ENCODE measurements at places on chromosomes 3 and 15. TPM values are rescaled to one million over a fixed set of nuclear protein-coding genes. Genes with fewer than 3 reads are reported as not detected.

- DNase-seq: no peak
Observed at GRCh38 chr3:17972959-17973906, 230.8 kb upstream of the TBC1D5 start.

GRCh38 chr3:169227911-169228310 is 435.6 kb downstream of the MECOM start:
- DNase-seq: no peak

GRCh38 chr3:73327052-73327451 is 265.6 kb downstream of the EBLN2 start:
- DNase-seq: peak; percentile 28

GRCh38 chr15:38547255-38547997 is 17.2 kb downstream of the RASGRP1 start:
- DNase-seq: no peak

Gene NRG4
- total RNA-seq: 6.3 TPM

- no peak for DNase-seq
Observed at GRCh38 chr3:108183971-108184370, 38.3 kb downstream of the IFT57 start.

DNA sequence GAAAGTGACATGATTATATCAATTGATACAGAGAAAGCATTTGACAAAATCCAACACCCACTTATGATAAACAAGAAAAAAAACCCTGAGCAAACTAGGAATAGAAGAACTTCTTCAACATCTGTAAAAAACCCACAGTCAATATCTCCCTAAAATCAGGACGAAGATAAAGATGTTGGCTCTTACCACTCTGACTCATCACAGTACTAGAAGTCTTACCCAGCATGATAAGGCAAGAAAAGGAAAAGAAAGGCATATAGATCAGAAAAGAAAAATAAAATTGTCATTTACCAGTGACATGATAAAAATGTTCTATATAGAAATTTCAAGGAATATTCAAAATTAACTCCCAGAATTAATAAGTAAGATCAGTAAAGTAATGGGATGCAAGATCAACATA is 7.2 kb upstream of the FBXW12 start:
- DNase-seq: no peak

- DNase-seq: no peak
Observed at GRCh38 chr15:85743392-85744055, 51.2 kb downstream of the KLHL25 start.

Gene CFAP161
- 0.29 TPM for total RNA-seq

DNA sequence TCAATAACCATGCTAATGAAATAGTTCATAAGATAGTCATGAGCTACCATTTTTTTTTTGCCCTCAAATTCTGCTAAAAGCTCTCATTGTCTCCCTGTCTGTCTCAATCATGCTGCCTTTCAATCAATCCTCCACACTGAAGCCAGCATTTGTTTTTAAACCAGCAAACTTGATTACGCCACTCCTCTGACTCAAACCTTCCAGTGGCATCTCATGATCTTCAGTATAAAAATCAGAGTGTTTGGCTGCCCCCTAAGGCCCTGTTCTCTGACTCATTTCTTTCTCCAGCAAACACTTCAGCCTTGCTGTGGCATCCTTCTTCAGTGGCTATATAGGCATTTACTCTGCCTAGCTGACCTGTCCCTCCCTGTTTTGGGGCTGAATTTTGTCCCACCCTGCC is 36.0 kb upstream of the EOMES start:
- peak; percentile 99 for DNase-seq

DNA sequence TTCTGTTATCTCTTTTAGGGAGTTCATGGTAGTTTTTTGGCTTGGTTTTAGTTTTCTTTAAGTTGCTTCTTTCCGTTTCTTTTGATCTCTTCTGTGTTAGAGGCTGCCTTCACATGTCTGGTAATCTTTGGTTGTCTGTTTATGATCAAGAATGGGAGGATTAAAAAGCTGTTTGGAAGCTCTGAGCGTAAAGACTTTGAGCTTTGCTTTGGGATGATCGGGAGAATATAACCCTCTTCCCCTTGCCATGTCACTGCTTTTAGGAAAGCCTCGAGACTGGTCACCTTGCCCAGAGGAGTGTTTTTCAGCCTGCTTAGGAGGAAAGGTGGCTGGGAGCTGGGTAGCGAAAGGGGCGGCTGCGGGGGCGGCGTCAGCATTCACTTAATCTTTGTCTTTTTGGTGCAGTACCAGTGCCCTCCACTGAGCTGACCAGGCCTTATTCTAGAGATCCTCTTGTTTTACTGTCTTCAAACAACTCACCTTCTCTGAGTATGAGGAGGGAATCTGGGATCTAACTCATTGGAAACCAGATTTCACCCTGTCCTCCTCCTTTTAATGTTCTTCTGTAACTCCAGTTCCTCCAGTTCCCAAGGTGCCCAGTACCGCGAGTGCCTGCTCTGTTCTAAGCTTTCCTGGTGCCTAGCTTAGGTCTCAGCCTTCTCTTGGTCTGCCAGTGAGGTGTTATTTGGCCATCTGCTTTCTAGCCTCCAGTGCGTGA is 15.5 kb downstream of the TATDN2 start:
- DNase-seq: peak; percentile 69

GRCh38 chr3:172577987-172578570 is 54.8 kb upstream of the TNFSF10 start:
- DNase-seq: no peak

- peak; percentile 39 for DNase-seq
Observed at GRCh38 chr3:70832089-70832833, 519.8 kb upstream of the MDFIC2 start.

DNA sequence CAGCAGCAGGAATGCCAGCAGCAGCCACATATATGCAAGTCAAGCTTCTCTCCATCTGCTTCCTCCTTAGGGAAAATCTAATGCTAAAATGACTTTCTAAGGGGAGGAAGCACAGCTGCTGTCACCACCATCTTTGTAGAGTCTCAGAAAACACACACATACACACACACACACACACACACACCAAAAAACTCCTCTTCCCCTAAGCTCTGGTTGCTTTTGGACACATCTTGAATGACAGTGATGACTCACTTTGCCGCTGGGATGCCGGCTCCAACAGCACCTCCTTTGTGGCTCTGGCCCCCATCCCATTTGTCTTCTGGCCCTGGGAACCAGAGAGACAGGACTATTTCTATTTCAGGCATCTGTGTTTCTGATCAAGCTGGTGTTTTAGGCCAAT is 124.8 kb upstream of the GOLIM4 start:
- DNase-seq: no peak

DNA sequence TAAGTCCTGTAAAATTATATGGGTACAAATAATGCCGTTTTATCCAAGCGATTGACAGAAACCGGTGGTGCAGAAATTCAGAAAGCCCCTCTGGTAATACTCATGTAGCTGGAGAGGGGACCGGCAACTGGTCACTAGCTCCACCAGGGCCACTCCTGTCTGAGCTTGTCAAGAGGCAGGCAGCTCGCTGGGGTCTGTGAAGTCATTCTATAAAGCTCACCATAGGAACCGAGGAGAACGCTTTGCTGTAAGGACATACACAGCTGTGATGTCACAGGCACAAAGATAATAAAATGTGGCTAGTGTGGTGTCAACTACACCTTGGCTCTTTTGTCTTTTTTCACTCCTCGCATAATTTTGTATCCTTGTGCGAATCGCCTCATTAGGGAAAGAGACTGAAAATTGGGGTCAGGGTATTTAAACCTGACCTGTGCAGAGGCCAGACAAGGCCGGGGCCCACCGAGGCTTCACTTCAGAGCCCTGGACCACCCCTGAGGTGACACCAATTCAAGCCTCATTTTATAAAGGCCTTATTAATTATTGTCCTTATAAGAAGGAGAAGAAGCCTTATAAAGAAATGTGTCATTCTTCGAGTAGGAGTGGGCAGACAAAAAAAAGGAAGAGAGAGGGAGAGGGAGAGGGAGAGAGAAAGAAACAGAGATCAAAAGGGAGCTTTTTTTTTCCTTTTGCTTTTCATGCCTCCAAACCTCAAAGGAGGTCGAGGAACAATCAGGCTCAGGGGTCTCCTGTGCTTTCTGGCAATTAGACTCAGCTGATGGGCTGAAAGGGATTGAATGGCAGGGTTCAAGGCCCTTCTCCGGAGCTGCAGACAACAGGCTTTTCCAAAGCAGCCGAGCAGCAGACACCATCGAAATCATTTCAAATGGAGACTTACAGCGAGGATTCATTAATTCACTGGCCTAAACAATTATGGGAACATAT is 813.3 kb upstream of the ARRDC4 start:
- DNase-seq: no peak

- DNase-seq: no peak
Observed at GRCh38 chr3:125107861-125108567, 52.2 kb upstream of the HEG1 start.

DNA sequence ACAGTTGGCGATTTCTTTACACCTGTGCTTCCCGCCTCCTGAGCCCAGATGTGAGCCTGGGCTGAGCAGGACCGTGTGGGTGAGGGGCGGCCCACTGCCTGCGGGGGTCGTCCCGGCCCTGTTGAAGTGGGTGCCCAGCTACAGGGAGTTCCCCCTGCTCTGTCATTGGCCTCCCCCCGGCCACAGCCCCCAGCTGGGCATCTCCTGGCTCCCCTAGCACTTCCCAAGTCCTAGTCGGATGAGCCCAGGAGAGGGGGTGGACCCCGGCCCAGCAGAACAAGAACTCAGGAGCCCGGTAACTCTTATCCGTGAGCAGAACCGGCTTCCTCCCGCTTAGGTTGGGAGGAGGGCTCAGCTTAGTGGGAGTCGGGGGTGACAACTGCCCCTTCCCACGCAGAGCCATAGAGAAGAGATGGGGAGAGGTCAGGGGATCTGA is 757 bp downstream of the PAQR5 start:
- no peak for DNase-seq

DNA sequence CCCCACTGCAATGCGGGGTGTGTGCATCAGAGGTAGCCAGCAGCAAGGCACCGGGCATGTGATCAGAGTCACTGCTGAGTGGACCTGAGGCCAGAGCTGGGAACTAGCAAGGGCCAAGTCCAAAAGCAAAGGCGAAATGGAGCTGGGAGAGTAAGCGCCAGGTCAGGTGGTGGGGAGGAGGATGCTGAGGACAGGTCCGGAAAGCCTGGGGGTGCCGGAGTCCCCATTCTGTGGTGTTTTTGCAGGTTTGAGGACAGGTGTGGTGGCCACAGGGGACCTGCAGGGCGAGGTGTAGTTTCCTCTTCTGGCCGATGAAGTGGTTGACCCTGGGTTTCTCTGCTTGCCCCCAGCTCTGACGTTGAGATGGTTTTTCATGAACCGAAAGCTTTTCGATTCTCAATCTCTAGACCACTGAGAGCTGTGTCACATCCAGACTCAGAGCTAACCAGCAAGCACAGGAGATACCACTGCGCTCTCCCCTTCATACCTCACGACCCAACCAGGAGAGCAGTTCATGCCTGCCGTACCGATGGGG is 35.0 kb upstream of the HES1 start:
- DNase-seq: no peak

Gene NR2E3
- not detected for total RNA-seq

GRCh38 chr3:127488740-127489139 is 101.8 kb downstream of the TPRA1 start:
- DNase-seq: no peak

DNA sequence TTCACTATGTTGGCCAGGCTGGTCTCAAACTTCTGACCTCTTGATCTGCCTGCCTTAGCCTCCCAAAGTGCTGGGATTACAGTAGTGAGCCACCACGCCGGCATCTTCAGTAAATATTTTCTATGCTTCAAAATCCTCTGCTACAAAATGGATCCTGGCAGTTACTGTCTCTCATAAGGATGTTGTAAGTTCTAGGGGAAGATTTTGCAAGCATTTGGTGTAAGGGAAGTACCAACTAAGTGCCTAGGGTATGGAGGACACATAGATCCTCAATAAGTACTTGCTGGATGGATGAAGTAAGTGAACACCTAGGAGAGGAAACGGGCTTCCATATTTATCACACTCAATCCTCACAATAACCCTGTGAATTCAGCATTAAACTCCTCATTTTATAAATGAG is 6.6 kb downstream of the TM4SF4 start:
- DNase-seq: no peak

- no peak for DNase-seq
Observed at GRCh38 chr3:8246070-8246469, 255.6 kb upstream of the LMCD1 start.

Gene NLGN1
- total RNA-seq: 35.2 TPM

GRCh38 chr3:148243609-148244008 is 454.1 kb upstream of the AGTR1 start:
- no peak for DNase-seq

GRCh38 chr3:99256788-99257187 is 355.3 kb upstream of the DCBLD2 start:
- DNase-seq: no peak

GRCh38 chr15:67178569-67179210 is 75.8 kb downstream of the AAGAB start:
- DNase-seq: no peak

DNA sequence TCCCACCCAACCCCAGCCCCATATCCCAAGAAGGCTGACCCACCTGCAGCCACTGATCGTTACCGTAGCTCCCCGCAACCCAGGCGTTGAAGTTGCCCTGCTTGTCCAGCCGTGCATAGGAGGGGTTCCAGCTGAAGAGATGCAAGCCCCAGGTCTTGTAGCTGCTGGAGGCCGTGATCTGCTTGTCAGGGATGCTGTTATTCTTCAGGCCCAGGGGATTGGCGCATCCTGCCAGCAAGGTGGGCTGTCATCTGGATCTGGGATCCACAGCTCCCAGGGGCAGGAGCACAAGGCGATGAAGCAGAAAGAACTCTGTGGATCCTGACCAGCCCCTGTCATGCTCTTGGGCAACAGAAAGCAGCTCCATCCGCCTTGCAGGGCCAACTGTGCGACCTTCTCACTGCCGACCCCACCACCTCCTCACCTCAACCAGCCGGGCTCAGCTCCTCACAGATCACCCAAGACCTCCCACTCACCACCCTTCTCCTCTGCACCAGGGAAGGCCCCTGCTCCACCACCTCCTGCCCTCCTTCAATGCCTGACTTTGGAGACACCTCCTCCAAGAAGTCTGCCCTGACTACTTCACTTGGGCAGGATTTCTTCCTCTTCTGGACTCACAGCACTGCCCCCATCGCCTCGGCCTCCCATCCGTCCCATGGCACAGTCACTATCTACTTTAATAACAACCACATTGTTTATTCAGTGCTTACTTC is 6.3 kb upstream of the HAPLN3 start:
- no peak for DNase-seq

DNA sequence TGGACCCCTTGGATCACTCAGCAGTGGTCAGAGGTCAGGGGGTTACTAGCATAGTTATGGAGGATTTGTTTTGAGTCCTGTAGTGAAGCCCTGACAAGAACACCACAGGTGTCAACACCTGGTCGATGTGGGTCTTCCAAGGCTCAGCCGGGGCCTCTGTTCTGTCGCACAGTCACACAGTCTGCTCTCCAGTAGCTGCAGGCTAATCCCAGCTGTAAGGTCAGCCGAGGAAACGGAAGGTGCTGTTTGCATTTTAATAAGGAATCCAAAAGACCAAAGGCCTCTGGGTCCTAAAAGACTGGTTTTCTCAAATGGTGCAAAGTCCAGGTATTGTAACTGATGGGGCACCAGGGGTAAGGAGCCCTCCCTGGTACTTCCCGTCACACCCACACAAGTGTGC is 71.7 kb downstream of the RPLP1 start:
- no peak for DNase-seq

Gene POLQ
- total RNA-seq: 5.6 TPM

Measured in SK-MEL-5 (cell line).